ENCODE measurements at places on chromosomes 3 and 15.

DNA sequence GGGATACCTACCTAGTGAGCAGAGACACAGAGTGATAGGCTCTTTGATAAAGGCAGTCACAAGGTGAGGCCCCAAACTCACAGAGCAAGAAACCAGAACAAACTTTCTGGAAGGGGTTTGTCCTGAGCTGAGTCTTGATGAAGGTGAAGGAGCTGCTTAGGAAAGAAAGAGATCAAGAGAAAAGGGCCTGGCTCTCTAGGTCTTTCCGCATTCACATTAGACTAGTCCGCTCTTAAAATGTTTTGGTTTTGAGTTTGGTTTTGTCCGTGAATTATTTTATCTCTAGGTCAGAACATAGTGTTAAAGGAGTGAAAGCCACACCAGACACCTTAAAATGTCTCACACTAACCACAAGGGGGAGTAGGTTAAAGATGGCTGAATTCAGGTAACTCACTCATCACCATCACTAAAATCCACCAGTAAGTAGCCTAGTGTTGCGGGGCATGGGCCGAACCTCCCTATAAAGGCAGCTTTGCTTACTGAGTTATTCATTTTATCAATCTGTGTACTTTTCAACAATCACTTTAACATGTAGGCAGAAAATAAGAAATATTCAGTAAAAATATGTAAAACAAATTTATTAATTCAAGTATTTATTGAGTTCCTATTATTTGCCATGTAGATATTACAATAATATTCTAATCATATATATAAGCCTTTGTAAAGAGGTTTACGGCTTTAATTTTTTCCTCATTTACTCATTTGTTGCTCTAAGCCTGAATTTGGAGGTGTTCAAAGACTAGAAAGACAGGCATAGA, 121.5 kb upstream of the TSC22D2 start:
- peak; percentile 42 for DNase-seq

GRCh38 chr3:149977386-149977785, 6.7 kb upstream of the PFN2 start:
- no peak for DNase-seq

- no peak for DNase-seq
Observed at GRCh38 chr3:30644615-30645014, 38.2 kb downstream of the TGFBR2 start.

GRCh38 chr15:98927022-98927421, 80.6 kb downstream of the PGPEP1L start:
- DNase-seq: no peak

GRCh38 chr3:127771746-127772145, 50.6 kb downstream of the MGLL start:
- no peak for DNase-seq

DNA sequence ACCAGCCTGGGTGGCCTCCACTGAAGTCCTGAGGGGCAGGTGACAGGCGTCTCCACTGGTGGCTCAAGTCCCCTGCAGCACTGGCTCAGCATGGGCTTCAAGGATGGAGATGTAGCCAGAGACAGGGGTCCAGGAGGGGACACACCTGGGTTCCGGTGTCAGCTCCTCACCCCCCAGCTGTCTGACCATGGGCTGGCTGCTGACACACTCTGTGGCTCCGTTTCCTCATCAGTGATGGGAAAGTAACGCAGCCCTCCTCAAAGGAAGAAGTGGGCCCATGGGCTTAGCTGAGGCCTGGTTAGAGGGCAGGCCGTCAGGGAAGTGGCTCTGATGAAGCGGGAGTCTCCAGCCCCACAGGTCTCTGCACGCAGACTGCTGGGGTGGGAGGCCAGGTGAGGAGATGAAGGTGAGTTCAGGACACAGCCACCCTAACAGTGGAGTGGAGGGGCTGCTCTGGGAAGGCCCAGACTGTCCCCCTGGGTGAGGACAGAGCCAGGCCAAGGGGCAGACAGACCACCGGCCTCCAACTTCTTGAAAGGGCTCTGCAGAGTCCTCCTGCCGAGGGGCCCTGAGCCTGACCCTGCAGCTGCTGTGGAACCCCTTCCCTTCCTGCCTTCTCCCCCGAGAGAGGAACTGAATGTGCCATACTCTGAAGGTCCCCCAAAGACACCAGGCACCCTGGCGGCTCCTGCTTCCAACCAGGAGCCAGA, 24.0 kb downstream of the PSTPIP1 start:
- DNase-seq: no peak

All from NCI-H1694 treated with DMSO at 0.1 percent for 48 hours (cell line).